Daoy (cell line): ENCODE measurements at places on chromosomes 7 and 10. TPM values are rescaled to one million over a fixed set of nuclear protein-coding genes. Genes with fewer than 3 reads are reported as not detected.

DNA sequence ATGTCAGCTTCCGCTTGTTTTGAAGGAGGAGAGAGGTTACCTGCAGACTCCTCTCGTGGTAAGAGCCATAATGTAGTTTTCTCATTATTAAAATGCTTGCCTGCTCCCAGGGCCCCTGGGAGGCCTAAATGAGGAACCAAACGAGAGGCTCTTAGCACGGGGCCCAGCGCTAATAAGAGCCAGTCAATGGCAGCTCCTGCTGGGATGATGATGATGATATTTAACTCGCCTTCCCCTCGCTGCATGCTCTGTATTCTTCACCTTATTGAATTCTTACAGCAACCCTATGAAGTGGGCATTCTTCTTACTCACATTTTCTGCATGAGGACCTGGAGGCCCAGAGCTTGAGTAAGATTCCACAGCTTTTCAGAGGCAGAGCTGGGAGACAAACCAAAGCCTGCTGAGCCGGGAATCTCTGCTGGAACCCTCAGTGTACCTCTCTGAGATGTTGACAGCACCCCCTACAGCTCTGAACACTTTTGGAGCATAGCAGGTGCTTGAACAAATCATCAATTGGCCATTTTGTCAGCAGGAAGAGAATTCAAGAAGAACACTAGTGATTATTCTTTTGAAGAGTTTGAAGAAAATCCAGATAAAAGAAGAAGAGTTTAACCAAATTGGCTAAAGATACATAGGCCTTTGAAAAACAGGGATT, 93.1 kb upstream of the HABP2 start:
- DNase-seq, result no peak

The CYP3A4 gene
- total RNA-seq, result 0.09 and 0.11 TPM in 2 replicates

DNA sequence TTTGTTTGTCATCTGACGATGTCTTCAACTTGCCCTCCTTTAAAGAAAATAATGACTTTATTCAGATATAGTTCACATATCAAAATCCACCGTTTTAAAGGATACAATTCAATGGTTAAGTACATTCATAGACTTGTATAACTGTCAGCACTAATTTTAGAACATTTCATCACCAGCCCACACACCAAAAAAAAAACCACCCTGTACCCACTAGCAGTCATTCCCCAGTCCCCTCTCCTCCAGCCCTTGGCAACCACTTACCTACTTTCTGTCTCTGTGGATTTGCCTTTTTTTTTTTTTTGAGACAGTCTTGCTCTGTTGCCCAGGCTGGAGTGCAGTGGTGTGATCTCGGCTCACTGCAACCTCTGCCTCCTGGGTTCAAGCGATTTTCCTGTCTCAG, 5.3 kb upstream of the HILPDA start:
- DNase-seq, result no peak

GRCh38 chr7:116669769-116670168, 2.2 kb upstream of the MET start:
- no peak for DNase-seq

DNA sequence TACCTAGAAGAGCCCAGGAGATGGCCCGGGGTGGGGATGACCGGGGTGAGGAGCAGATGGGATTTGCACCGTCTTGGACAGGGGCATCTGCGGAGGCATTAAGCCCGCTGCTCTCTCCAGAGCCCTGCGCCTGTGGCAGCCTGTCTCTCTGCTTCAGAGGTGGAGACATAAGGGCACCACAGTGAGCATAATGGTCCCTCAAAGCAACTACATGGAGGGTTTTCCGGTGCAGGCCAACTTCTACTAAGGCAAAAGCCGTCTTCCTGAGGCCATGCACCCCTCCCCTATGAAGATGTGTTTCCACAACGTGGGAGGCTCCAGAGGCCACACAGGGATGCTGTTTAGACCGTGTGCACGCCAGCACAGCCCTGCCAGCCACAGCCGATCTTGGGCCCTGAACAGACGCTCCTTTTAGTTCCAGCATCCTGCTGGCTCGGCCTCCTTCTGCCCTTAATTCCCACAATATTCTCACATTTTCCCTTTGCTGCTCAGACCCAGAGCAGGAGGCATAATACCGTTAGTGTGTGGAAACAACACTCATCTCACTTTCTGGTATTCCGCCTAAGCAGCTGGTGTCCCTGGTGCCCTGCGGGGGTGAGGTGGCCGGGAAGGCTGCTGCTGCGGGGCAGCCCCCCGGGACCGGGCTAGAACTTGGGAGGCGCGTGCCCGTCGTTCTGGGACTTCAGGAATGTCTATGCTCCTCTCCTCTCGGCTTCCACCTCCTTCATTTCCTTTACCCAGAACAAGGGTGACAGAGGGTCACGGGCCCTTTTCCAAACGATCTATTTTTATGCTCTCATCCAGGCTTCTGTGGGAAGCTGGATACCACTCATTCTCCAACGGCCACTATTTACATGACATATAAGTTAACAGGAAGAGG, 266.9 kb downstream of the TNS3 start:
- no peak for DNase-seq

- no peak for DNase-seq
These were observed 49.4 kb downstream of the LRRN3 start for GRCh38 chr7:111140091-111140865.

DNA sequence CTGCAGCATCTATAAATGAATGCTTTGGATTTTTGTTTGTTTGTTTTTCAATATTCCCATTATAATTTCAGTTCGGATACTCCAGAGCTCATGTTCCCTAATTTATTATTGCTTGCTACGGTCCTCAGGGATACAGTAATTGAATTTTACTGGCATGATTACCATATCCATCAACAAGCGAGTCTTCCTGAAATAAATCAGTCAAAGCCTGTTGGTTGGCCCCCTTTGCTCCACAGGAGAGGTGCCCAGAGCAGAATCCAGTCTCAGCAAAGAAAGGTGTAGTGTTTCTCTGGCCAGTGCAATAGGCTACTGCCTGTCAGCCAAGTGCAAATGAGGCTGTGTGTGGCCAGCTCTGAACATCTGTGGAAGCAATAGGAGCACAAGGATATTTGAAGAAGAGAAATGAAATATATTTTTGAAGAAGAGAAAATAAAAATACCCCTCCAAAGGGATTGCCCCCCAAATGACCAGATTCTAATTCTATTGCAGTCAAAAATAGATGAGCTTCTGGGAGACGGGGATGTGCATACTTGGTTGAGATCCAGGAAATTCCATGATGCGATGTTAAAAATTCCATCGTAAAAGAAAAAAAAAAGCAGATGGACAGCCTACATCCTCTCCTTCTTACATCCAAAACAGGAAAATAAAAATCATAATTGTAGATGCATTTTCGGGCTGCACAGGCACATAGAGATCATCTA, 18.1 kb downstream of the TRIL start:
- DNase-seq, result no peak

- DNase-seq, result no peak
These were observed 470.0 kb upstream of the SEMA3A start for GRCh38 chr7:84664626-84665025.

The CFTR gene
- 0.06 TPM in 2 replicates for total RNA-seq

The TRPV6 gene
- total RNA-seq, result not detected in 2 replicates

DNA sequence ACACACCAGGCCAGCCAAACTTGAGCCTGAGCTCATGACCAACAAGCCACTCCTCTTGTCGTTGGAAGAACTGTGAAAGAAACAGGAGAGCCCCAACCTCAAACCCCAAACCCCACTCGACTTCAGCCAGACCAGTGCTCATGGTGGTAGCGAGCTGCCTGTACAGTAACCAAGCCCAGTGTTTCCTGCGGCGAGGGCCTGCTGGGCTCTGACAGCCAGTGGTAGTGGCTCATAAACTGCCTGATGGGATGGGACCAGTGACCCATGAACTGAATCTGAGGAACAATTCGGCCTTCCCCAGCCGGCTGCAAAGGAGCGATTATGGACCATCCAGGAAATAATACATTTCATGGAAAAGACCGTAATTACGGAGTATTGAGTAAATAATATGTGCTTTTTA, 191.9 kb downstream of the RPS24 start:
- DNase-seq, result no peak
